ENCODE measurements at places on chromosomes 4 and X.

DNA sequence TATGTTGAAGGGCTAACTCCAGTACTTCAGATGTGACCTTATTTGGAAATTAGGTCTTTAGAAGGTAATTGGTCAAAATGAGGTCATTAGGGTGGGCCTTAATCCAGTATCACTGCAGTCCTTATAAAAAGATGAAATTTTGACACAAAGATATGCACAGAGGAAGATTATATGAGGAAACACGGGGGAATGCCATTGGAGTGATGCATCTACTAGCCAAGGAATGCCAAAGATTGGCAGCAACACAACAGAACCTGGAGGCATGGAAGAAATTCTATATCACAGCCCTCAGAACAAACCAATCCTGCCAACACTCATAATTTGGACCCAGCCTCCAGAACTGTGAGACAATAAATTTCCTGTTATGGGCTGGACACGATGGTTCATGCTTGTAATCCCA lies 17.6 kb downstream of the TRIM61 start:
- DNase-seq = no peak

DNA sequence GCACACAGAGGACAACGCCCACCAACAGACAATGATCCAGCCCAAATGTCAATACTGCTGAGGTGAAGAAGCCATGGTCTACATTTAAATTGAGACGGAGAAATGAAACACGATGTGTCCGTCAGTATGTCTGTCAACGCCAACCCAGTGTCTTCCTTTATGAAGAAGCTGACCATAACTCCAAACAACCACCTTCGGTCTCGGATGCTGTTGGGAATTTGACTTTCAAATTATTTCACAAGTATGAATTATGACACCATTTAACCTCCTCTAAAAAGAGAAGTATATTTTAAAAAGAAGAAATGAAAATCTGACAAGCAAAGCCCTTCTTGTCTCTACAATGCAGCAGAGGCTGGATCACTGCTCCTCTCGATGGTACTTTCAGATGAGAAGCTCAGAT lies 123.7 kb upstream of the MAP3K15 start:
- no peak for DNase-seq

DNA sequence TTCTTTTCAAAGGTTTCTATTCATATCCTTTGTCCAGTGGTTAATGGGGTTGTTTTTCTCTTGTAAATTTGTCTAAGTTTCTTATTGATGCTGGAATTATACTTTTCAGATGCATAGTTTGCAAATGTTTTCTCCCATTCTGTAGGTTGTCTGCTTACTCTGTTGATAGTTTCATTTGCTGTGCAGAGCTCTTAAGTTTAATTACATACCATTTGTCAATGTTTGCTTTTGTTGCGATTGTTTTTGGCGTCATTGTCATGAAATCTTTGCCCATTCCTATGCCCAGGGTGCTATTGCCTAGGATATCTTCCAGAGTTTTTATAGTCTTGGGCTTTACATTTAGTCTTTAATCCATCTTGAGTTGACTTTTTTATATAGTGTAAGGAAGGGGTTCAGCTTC lies 21.2 kb upstream of the UGT8 start:
- no peak for DNase-seq

GRCh38 chr4:81512757-81513501 lies 41.2 kb upstream of the RASGEF1B start:
- DNase-seq = no peak

- no peak for DNase-seq
These were observed 1.9 kb downstream of the TMEM164 start for GRCh38 chrX:110004731-110005369.

DNA sequence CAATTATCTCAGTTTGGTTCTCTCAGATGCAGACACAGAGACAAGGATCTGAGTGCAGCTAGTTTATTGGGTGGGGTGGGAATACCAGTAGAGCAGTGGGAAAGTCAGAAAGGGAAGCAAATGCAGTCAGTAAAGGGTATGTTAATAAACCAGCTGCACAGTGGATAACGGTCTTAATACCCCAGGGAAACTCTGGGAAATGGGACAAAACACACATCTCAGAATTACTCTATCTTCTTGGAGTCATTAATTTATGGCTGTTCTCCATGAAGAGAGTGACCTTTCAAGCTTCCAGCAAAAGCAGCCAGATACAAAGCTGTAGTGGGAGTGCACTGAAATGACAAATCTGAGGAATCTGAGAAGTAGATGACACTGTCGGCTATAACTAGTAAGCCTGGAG lies 73.3 kb upstream of the NALF2 start:
- DNase-seq = no peak

DNA sequence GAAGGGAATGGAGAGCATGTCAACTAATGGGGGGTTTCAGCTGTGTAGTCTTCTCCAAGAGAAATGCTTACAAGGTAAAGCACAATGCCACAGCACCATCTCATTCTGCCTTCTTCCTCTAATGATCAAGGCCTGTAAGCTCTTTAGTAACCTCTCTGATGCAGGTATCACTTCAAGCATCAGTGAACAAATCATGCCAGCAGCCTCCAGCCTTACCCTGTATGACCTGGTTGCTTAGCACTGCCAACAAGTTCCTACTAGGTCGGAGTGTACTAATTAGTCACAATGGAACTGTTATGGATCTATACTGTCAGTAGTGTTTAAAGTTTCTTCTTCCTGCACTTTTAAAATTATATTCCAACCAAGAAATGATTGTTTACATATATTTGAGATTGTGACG lies 197.7 kb downstream of the GRID2 start:
- DNase-seq = no peak

- DNase-seq = no peak
These were observed 133.7 kb upstream of the CXCL13 start for GRCh38 chr4:77471821-77472495.

DNA sequence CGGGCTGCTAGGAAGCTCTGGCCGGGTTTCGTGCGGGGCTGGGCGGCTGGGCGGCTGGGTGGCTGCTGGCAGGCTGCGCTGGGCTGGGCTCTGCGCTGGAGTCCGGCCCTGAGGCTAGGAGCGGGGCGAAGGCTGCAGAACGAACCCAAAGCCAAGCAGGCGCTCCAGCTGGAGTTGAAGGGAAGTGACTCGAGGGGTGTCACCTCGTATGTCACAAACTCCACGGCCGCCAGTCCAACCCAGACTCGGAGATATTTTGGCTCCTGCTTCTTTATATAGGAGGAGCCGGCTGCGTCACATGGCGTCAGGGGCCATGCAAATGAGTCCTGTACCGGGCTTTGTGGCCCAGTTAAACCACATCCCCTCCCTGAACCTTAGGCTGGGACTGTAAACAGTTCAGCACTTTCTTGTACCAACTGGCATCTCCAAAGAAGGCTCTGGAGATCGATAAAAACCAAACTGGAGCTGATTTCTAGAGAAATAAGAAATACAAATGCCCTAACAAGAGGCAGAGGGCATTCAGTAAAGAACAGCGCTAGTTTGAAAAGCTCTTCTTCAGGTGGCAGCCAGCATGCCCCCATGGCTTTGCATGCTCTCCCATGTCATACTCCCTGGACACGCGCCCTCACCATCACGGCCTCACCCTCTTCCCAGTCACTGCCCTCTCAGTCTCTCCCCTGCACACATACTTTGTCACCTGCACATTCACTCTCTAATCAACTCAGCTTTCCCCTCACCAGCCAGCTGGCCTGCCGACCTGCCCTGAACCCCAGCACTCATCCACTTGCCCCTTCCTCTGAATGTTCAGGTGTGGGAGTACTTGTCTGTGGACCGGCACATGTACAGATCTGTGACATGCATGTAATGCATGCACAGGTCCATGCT lies 58.5 kb downstream of the TSC22D3 start:
- peak; percentile 75 for DNase-seq

- DNase-seq = no peak
These were observed 165.6 kb downstream of the CHIC1 start for GRCh38 chrX:73728602-73729001.

DNA sequence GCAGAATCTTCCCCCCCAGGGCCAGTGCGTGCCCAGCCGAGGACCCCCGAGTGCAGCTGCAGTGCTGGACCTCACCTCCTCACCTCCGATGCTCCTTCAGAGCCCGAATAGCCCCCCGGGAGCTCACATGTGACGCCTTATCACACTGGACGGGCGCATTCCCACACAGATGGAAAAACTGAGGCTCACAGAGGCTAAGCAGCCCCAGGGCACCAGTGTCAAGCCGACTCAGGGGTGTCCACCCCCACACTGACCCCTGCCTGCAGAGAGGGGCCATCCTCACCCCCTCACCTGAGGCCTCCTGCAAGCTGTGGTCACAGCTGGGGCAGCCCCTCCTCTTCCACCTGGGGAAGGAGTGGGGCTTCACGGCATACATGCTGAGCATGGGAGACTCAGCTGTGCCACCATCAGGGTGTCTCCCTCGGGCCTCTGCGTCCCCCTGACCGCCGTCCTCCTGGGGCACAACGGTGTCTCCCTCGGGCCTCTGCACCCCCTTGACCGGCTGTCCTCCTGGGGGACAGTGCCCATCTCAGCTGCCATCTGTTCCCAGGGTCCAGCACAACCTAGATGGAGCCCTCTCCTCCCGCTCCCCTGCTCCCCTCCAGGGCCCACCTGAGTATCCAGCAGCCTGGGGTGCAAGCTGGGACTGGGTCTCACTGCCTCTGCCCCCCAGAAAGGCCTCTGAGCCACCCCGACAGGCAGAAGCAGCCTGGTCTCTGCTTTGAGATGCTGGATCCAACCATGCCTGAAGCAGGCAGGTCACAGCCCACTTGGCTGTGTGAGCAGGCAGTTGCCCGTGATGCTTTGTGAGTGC lies 85.3 kb upstream of the NKX1-1 start:
- no peak for DNase-seq

DNA sequence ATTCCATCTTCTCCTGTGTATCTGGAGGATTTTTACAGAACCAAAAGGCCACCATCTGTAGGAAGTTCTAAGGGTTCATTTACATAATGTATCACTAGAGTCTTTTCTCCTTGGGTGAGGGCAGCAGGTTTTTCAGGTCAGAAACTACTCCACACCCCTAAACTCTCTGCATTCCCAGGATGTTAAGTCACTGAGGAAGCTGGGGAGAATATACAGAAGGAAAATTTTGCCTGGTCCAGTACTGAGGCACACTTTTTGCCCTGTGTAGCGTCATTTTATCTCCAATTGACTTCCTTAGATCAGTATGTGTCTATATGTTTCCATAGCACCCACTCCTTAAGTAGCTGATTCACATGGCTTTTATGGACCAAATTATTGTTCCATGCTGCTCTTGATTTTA lies 17.0 kb downstream of the XKRX start:
- DNase-seq = no peak

- no peak for DNase-seq
These were observed 265.8 kb downstream of the PCDH18 start for GRCh38 chr4:137266511-137266910.

- no peak for DNase-seq
These were observed 56.0 kb upstream of the BCLAF3 start for GRCh38 chrX:20046864-20047263.

- DNase-seq = no peak
These were observed 288.4 kb downstream of the CRLF2 start for GRCh38 chrX:924017-924416.

DNA sequence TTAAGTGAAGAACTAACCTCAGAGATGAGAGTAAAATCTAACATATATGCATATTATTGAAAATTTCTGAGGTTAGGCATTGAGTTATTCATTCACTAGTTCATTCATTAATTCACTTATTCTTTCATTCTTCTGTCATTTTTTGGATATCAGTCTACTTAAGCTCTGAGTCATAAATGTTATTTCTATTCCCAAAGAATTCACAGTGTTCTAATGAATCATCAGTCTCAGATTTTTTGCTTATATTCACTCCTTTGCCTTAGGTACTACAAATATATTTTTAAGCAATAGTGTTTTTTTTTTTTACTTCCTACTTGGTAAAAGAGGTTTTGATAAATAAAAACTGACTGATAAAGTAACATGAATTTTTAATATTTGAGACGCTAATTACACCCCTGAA lies 95.2 kb upstream of the DKK2 start:
- DNase-seq = no peak
